ENCODE measurements at places on chromosomes 3 and 15.
A peak's percentile ranks its signal among the peaks of the same experiment; 100 is the strongest.

DNA sequence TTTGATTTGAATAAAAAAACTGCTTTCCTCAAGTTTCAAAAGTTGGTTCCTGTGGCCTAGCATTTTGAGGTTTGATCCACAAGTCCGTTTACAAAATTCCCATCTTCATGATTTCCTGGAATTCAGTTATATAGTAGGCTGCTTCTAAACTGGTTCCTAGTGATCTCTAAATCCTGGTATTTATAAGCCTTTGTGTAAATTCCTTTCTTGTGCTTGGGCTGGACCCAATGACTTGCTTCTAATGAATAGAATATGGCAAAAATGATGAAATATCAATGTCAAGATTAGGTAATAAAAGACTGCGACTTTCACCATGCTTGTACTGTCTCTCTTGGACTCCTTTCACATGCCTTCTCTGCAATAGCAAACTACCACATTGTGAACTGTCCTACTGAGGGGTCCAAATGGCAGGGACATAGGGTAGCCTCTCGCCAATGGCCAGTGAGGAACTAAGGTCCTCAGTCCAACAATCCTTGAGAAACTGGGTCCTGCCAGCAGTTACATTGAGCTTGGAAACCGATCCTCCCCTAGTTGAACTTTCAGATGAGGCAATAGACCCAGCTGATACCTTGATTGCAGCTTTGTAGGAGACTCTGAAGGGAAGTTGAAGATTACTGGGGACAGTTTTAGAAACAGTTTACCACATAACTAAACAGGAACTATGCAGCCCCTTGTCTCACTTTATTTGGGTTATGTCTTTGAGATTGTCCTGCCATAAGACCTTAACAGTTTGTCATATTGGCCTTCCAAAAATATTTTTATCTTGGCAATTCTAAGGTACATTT, 303.9 kb upstream of the TBC1D5 start:
- DNase-seq, result no peak

GRCh38 chr15:45657764-45658545, 23.1 kb downstream of the SQOR start:
- DNase-seq, result no peak

- no peak for DNase-seq
Observed at GRCh38 chr15:39358441-39359041, 222.3 kb upstream of the THBS1 start.

DNA sequence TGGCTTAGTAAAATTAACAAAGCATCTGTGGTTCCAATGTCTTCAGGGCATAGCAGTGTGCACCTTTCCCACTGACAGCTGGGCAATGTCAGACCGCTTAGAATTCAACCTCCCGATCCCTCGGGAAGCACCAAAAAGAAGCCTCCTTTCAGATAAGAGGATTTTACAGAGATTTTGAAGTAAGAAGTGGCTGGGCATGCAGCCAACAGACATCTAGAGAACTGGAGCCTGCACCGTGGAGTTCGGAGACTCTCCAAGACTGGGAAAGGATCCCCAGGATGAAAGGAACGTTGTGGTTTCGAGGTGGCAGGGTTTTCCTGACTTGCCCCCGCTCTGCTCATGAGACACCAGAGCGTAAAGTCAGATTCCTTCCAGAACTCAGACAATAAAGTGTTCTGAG, 5.3 kb downstream of the FAM174B start:
- DNase-seq, result no peak

- DNase-seq, result no peak
Observed at GRCh38 chr3:117695871-117696645, 986.5 kb downstream of the TUSC7 start.

DNA sequence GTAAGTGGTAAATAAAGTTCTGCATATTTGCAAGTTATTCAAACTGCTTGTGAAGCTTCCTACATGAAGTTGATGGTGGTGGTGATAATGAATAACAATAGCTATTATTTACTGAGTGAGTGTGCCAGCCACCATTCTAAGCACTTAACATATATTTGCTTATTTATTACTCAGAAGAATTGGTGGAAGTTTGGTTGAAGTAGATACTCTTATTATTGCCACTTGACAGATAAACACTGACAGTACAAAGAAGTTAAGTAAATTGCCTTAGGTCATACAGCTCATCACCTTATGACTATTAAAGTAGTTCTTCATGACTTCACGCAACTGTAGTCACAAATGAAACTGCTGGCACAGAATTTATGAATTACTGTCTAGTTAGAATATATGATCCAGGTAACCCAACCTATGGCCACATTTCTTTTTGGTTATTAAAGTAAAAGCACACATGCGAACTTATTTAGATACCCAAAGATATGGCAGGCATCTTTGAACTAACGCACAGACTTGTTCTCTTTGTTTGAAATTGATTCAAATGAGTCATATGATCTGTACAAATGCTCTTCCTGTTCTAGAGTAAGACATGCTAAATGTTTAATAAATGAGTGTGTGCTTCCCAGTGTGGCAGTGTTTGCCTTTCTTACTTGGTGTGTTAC, 99.8 kb upstream of the NR2F2 start:
- DNase-seq, result no peak

DNA sequence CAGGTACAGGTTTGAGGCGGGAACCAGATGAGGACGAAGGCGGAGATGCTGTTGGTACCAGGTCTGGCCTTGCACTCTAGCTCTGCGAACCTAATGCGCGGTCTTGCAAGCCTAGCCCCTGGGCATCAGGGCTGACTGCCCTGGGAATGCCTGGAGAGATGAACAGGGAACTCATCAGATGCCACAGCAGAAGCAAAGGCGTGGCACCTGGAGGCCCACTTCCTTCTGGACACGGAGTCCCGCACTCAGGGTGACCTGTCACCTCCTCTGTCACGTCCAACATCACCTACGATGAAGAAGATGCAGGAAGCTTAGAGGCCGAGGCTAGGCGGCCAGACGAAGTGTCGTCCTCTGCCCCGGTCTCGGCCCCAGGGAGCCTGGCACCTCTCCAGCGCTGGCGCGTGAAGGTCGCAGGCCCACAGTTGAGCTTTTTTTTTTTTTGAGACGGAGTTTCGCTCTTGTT, 9.4 kb downstream of the RPLP1 start:
- no peak for DNase-seq

- no peak for DNase-seq
Observed at GRCh38 chr3:46955801-46956259, 20.7 kb downstream of the CCDC12 start.

DNA sequence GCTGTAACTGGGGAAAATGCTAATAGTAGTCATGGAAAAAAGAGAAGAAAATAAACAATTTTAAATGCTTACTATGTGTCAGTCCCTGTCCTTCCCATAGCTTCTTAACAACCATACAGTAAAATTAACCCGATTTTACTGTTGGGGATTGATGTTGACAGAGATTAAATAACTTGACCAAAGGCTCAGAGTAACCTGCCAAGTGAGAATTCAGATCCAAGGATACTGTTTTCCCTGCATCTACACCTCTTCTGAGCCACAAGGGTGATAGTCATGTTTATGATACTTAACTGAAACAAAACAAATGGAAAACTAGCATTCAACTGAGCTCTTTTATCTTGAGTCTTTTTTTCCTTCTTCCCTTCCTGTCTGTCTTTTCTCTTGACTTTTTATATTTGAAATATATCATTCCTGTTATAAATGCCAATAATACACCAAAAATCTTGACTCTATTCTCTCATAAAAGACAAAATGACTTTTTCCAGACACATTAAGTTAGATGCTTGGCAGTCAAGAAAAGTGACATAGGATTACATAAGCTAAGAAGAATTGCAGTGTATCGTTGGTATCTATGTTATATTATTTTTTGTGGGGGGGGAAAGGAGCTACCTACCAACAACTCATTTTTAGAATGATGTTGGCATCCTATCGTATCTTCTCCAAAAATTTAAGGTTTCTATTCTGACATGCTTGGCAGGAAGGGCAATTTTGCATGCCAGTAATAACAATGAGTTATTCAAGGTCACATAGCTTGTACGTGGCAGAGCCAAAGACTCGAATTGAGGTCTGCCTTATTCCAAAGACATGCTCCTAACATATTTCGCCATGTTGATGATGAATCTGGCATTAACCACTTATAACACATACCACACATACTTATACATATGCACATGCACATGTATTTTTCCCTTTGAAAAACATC, 306.6 kb upstream of the KCNH8 start:
- no peak for DNase-seq

DNA sequence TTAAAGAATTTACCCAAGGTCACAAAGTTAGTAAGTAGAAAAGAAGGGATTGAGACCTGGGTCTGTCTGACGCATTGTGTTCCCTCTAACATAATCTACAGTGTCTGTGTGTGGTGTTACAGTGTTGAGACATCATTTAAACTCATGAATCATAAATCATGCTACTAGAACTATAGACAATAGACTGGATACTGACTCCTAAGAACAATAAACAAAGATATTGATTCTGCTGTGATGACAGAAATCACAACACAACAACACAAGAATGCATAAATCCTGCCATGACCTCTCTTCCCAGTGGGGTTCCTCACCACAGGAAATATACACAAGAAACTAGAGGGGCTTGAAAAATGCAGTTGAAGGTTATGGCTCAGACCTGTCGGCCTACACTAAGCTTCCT, 44.3 kb downstream of the TRIM69 start:
- no peak for DNase-seq

DNA sequence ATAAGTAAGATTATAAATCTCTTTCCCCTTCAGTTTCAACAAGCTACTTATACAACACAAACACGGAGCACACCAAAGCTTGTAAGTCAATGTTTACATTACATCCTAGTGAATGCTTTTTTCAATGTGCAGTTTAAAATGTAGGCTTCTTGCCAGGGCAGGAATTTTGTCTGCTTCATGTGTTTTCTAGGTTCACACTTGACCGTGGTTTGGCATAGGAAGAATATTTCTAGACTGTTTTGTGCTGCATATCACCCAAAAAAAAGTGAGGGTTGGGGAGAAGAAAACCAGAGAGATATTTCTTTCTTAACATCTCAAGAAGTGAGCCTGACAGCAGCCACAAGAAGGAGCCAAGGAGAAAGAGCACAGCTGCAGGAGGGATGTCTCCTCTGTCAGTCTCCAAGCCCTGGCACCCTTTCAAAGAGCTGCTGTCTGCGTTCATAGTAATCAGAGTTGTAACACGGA, 255.8 kb downstream of the MEIS2 start:
- no peak for DNase-seq

DNA sequence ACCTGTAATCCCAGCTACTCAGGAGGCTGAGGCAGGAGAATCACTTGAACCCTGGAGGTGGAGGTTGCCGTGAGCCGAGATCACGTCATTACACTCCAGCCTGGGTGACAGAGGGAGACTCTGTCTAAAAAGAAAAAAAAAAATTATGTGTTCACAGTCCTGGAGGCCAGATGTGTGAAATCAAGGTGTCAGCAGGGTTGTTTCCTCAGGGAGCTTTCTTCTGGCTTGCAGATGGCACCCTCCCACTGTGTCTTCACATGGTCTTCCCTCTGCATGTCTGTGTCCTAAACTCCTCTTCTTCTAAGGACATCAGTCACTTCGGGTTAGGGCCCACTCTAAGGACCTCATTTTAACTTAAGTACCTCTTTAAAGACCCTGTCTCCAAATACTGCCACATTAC, 56.1 kb upstream of the UBE2E1 start:
- no peak for DNase-seq

GRCh38 chr15:42592716-42593115, 17.3 kb downstream of the STARD9 start:
- DNase-seq, result no peak

DNA sequence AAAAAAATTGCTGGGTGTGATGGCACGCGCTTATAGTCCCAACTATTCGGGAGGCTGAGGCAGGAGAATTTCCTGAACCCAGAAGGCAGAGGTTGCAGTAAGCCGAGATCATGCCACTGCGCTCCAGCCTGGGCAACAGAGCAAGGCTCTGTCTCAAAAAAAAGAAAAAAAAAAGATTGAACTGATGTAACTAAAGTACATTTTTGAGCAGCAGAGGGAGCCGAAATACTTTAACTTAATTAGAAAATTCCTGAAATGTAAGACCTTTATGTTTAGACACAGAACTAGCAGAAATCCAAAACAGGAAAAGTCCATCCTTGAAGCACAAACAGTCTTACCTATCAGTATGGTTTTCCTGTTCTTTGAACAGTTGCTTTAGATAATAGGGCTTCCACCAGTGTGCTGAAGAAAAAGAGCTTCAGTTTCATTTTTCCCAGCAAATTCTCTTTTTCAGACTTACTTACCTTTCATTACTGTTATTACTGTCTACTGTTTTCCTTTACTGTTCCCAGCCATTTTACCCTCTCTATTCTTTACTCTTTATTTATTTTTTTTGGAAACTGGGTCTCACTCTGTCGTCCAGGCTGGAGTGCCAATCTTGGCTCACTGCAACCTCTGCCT, 33.4 kb upstream of the ZNF609 start:
- peak; percentile 4 for DNase-seq

DNA sequence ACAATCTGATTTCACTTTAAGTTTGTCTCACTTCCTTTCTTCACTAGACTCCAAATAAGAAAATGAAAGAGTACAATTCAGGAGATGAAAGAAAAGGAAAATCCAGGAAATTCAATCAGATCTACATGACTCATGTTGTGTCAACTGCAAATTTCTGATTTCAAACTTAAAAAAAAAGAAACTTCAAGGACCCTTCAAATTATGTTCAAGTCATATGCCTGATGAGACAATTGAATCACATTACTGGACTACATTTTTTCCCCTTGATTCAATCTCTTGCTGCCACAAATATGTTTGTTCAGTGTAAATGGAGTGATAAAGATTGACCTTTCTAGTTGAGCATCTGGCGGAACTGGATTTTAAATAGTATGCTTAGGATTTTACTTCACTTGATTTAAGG, 37.4 kb downstream of the FRMD5 start:
- no peak for DNase-seq

- no peak for DNase-seq
Observed at GRCh38 chr3:40908612-40909011, 290.7 kb upstream of the CTNNB1 start.

GRCh38 chr3:192993411-192993810, 75.8 kb upstream of the MB21D2 start:
- no peak for DNase-seq

- DNase-seq, result peak; percentile 68
Observed at GRCh38 chr15:65836665-65837064, 32.6 kb upstream of the RAB11A start.

DNA sequence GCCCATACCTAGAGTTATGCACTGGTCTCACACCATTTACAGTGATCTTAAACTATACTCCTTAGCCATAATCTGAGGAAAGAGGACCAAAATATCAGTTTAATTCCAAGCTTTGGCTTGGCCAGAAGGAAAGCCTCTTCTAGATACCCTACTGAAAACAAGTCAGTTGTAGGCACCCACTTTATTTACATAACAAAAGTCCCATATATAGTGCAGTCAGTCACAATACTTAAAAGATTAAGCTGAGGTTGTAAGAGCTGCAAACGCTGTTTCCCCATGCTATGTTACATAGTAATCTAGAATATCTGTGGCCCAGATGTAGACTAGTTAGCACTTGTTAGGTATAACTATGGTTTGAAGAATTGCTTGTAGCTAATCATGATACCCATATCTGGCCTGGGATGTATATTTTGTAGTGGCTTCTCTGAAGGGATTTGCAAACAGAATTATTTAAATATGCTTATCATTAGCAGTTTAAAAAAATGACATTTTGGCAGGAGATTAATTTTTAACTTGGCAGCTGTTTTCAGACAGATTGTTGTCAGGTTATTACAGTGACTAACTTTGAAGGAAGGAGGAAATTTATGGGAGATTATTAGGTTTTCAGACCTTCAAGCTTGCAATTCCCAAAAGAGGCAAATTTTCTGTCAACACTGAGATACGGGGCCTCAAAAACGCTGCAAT, 160.4 kb upstream of the SLC2A2 start:
- no peak for DNase-seq
